Activated CD4-positive, alpha-beta T cell treated with anti-CD3 and anti-CD28 coated beads, Interleukin-2, amount 50 U/mL, for 4 hours (primary cell): ENCODE measurements at places on chromosomes 7 and 10.

DNA sequence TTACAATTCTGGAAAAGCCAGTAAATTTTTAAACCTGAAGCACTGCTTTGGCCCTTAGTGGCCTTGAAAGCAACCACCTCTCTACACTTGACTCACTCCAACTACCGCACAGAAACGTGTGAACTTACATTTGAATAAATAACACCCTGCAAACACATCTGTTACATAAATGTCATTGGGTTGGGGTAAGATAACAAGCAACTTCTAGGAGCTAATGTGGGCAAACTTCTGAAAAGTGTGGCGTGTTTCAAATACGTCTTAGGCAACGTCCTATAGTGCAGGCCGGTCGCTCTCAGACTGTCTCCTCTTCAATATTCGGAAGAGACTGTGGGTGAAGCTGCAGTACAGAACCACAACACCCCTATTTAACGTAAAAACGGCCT, 474 bp downstream of the ORC5 start:
- no peak for DNase-seq

GRCh38 chr10:89652806-89653370, 7.8 kb upstream of the PANK1 start:
- DNase-seq: no peak

DNA sequence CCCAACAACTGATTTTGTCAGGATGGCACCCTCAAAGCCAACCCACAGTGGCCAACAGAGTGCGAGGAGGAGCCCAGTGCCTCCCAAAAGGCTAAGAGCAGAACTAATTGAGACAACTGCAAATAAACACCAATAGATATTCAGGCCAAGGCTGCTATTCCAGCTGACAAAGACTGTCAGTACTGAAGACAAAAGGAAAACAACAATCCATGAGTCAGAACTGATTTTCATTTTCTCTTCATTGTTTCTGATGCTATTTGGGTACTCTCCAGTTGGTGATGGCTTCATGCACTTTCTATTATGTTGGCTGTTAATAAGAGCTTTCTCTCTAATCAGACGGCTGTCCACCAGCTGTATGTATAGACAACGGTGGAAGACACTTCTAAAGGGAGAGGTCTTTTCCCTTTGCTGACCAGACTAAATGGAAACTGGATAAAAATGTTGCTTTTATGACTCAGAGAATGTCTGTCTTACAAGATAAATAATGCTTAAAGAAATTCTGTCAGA, 515.9 kb downstream of the PARD3 start:
- no peak for DNase-seq

GRCh38 chr10:12181065-12181775, 14.5 kb downstream of the NUDT5 start:
- peak; percentile 56 for DNase-seq

DNA sequence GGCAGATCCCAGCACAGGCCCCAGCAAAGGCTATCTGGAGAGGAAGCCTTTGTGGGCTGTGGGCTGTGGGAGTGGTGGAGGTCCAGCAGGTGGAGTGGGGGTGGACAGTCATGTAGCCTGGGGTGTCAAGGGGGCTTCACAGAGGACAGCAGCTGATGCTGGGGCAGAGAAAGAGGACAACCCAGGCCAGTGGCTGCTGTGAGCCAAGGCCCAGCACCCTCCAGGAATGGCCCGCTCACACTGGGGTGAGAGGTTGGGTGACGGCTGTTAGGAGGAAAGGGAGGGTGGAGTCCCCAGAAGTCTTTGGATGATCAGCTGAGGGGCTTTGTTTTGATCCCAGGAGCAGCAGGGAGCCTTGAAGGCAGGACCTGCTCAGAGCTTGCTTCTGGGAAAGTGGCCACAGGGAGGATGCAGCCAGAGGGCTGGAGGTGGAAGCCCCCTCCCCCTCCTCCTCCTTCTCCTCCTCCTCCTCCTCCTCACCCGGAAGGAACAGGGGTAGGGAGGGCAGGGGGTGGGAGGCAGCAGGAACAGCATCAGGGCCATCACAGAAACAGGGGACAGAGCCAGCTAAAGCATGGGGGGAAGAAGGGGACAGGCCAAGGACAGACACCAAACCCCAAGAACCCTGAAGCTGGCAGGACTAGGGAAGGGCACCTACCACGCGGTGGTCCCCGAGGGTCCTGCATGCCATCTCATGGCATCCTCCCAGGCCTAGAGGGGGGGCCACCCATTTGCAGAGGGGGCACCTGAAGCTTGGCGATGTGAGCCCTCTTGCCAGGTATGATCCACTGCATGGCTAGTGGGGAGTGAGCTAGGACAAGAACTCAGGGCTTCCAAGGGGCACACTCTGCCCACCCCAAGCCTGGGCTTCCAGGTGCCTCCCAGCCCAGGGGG, 144.9 kb downstream of the GRID1 start:
- no peak for DNase-seq

DNA sequence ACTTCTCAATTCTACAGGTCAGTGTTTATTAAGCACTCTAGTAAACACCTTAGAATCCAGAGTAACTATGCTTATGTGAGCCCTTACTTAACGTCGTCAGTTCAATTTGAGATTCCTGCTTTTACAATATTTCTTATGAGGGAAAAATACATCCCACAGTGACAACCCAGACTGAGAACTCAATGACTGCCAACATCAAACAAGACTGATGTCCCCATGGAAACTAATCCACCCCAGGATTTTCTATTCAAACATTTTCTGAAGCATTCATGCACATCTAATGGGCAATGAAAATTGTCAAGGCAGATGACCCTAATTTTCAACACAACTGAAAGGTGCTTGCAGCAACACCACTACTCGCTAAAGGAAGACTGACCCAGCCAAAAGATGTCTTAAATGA, 67.0 kb downstream of the ATE1 start:
- DNase-seq: no peak
